ENCODE measurements at places on chromosomes 7 and 10.

GRCh38 chr10:12508165-12508564 lies 158.8 kb downstream of the CAMK1D start:
- DNase-seq: no peak

- peak; percentile 46 for DNase-seq
These were observed 55.3 kb downstream of the NCAPG2 start for GRCh38 chr7:158649279-158649678.

DNA sequence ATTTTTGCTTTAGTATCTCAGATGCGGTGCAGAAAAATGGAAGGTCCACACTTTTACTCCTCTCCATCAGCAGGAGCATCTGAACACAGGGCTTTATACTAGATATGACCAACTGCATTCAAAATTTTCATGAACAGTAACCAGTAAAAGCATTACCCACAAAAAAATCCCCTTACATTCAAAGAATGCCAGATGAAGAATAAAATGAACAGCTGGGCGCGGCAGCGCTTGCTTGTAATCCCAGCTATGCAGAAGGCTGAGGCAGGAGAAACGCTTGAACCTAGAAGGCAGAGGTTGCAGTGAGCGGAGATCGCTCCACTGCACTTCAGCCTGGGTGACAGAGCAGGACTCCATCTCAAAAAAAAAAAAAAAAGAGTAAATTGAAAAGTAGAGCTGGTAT lies 3.1 kb downstream of the SAR1A start:
- no peak for DNase-seq

DNA sequence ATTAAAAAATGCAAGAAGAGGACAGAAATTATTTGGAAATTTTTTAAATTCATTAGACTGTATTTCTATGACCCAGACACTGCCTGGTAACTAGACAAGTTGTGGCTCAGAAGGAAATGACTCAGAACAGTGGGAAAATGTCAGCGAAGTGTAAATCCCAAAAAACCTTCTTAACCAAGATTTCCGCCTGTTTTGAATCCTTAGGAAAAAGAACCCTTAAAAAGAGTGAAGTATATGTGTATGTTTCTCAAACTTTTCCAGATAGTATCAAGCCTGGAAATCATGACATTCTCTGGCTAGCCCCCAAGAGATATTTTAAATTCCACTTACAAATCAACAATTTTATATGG lies 42.7 kb upstream of the PLXNA4 start:
- DNase-seq: no peak

DNA sequence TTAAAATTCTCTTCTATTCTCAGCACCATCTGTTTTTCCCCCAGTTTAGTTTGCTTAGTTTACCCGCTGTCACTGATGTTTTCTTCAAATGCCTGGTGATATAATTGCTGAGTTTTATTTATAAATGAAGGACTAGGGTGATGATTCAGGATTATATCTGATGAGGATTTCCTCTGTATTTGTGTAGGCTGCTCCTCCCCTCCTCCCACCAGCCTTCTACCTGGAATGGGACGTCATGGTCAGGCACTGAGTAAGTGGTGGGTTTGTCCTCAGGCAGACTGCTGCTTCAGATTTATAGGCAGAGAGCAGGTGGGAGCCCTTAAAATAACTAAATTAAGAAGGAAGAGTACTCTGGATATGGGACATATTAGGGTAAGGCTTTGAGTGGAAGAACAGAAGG lies 35.8 kb downstream of the PALS2 start:
- DNase-seq: no peak

DNA sequence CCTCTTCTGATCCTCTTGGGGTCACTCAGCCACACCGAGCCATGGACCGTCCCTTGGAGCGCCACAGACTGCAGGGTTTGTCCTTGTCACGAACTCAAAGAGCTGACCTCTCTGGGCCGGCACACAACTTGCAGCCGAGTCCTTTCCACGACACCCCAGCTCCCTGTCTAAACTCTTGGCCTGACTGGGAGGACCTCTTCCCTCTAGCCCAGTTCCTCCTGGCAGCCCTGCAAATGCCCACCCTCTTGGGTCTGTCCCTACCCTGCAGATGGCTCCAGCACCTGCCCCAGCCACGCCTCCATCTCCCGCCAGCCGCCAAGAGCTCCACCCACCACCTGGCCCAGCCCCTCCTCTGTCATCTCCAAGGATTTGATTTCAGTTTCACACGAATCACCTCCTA lies 339.2 kb downstream of the DNAJB6 start:
- no peak for DNase-seq

DNA sequence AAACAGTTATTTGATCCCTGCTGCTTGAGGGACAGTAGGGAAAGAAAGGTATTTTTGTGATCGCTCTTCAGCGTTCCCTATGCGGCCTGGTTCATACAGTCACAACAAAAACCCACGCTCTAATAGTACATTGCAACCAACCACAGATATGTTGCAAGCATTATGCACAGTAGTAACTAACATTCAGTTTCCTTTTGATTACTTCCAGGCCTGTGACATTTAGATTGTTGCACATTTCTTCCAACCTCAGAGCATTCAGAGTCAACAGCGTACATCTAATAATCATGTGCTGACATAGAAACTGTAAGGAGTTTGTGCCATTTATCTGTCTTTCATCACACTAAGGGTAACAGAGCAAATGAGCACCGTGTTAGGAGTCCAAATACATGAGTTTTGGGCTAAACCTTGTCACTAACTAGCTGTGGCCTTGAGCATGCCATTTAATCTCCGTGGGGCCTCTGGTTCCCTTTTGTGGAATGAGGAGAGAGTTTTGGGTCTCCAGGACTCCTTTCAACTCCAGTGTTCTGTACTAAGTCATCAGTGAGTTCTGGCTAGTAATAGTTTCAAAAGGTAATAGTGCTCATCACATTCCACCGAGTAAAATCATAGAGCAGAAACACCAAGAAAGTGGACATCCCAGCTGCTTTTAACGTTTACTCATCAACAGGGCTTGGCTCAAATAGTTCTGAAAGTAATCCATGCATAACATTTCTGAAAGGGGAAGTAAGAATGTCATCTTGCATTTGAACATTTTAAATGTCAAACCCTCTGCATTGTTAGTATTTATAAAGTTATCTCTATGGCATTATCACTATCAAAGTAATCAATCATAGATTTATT lies 99.0 kb upstream of the FZD1 start:
- DNase-seq: no peak

GRCh38 chr7:159145490-159145855 lies 806 bp upstream of the VIPR2 start:
- DNase-seq: no peak

DNA sequence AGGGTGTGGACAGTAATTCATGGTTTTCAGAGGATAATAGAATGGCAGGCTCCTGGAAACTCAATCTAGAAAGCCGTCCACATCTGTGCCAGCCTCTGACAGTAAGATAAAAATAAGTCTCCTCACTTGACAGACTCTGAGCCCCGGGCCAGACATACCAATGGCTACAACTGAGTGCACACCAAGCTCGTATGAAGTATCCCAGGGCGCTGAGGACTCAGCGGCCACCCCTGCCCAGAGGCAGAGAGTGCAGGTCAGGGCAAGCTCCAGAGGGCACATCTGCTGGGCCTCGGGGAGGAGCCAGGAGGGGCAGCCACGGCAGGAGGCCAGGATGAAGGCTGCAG lies 262.8 kb upstream of the TCERG1L start:
- no peak for DNase-seq

GRCh38 chr10:11827414-11827813 lies 4.3 kb downstream of the PROSER2 start:
- DNase-seq: no peak

DNA sequence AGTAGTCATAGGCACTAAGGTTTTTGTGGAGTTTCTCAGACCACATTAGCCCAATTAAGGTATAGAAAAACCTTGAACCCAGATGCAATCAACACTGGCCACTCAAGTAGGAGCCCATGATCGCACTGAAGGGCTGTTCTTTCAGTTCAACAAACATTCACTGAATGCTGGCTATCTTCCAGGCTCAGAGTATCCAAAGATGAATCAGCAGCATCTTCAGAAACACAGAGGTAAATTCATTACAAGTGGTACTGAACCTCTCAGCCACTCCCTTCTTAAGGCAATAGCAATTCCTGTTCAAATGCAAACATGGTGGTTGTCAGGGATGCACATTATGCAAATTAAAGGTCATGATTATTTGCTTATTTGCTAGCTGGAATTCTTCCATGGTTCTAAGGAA lies 17.1 kb downstream of the KCNK18 start:
- DNase-seq: no peak

DNA sequence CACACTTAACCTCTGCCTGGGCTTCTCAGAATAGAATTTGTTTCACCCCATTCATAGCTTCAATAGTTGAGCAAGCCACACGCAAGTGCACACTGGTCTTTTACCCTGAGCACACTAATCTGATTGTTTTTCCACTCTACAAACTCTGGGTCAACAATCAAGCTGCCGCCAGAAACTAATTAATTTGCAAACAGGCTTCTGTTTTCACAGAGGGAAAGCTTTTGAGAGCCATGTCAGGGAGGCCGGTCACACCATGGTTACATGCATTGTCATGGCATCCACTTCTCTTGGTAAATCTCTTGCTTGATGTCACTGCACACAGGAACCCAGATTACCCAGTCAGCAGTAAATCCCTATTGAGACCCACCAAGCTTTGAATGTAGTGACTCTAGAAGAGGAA lies 154.2 kb downstream of the SEMA3A start:
- DNase-seq: no peak

DNA sequence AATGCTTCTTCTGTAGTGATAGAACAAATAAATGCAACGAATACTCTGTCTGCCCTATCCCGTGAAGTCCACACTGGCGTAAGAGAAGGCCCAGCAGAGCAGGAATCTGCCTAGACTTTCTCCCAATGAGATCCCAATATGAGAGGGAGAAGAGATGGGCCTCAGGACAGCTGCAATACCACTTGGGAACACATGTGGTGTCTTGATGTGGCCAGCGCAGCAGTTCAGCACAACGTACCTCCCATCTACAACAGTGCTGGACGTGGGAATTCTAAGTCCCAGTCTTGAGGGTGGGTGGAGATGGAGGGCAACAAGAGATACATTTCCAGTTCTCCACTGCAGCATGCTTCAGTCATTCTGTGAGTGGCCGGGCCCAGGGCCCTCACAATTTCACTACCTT lies 45.8 kb downstream of the FIGNL1 start:
- DNase-seq: no peak

GRCh38 chr10:91385306-91386085 lies 24.6 kb upstream of the HECTD2 start:
- no peak for DNase-seq

DNA sequence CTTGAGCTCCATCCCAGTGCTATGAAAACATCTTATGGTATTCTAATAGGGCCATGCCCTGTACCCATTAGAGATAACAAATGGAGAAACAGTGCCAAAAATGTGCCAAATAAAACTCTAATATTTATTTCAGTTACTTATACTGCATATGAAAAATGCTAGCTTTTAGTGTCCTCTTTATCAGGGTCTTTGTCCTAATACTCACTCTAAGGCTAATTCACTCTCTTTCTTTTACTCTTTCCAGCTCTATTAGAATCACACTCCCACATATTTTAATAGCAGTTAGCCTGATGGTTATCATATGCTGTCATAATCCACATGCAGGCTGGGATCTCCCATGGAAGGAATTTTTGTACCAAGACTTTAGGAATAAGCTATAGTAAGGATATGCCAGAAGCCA lies 408.4 kb downstream of the ETV1 start:
- DNase-seq: no peak

- DNase-seq: no peak
These were observed 4.2 kb downstream of the FAM53B start for GRCh38 chr10:124739986-124740368.

GRCh38 chr10:19847321-19847720 lies 31.1 kb downstream of the PLXDC2 start:
- peak; percentile 54 for DNase-seq

- DNase-seq: no peak
These were observed 2.0 kb downstream of the FZD9 start for GRCh38 chr7:73435471-73436009.

GRCh38 chr7:38411404-38411803 lies 138.0 kb upstream of the TARP start:
- no peak for DNase-seq

- DNase-seq: no peak
These were observed 128.1 kb upstream of the UNC5B start for GRCh38 chr10:71084061-71084817.

GRCh38 chr7:133255486-133255885 lies 2.6 kb downstream of the EXOC4 start:
- no peak for DNase-seq

DNA sequence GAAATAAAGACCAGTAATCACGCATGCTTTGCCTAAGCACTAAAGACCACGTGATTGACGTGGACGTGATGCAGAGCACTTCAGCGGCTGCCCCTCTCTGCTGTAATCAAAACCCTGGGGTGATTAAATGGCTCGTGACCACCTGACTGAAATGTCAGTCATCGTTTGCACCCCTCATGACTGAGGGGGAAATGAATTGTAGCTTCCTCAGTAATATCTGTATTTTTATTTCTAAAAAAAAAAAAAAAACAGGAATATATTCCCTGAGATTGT lies 148.1 kb upstream of the RSU1 start:
- no peak for DNase-seq

GRCh38 chr10:8435186-8436055 lies 380.9 kb downstream of the GATA3 start:
- DNase-seq: no peak

- no peak for DNase-seq
These were observed 299.6 kb downstream of the CALN1 start for GRCh38 chr7:72112530-72112929.

GRCh38 chr10:114575417-114576131 lies 82.5 kb downstream of the ABLIM1 start:
- DNase-seq: peak; percentile 43

- no peak for DNase-seq
These were observed 5.9 kb downstream of the ASB15 start for GRCh38 chr7:123607423-123607975.

DNA sequence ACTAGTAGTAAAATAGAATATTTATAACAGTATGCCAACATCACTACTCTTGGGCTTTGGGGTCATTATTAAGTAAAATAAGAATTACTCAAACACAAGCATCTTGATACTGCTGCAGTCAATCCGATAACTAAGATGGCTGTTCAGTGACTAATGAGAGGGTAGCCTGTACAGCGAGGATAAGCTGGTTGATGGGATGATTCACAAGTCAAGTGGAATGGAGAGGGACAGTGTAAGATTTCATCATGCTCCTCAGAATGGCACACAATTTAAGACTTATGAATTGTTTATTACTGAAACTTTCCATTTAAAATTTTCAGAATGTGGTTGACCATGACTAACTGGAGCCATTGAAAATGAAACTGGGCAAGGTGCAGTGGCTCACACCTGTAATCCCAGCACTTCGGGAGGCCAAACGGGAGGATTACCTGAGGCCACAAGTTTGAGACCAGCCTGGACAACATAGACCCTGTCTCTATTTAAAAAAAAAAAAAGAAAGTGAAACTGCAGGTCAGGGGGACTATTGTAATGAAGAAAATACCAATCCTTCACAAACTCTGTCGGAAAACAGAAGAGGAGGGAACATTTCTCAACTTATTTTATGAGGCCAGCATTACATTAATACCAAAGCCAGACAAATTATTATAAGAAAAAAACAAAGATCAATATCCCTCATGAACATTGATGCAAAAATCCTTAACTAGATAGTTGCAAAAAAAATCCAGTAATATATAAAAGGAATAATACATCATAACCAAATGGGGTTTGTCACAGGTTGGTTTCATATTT lies 11.2 kb downstream of the AVL9 start:
- peak; percentile 61 for DNase-seq

GRCh38 chr10:33273295-33274002 lies 61.0 kb downstream of the NRP1 start:
- peak; percentile 95 for DNase-seq
